ENCODE measurements at places on chromosomes 6 and 20.

DNA sequence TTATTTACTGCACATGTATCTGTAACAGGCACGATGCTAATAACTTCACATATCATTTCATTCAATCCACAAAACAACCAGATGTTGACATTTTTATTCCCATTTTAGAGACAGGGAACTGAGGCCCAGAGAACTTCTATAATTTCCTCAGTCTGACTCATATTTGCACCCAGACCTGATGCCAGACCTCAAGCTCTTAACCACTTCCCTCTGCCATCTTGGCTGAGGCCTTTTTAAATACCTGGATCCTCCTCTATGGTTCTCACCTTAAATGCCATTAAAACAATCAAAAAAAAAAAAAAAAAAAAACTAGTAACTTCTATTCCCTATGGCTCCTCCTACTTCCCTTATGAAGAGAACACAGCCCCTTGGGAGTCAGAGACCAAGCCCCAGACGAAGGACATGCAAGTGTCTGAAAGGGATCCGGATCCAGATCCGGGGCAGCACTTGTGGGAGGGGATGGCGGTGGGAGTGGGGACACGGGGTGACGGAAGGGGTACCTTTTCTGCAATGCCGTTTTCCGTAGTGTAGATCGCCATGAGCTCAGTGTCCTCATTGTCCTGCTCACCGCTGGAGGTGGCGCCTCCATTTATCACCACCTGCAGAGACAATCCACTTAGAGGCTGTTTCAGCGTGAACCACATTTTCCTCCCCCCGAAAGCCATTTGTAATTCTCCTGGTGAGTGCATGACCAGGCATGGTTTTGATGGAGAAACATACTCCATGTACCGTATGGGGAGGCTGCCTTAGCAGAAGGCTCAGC, 88.7 kb downstream of the SLC23A2 start:
- DNase-seq = no peak

DNA sequence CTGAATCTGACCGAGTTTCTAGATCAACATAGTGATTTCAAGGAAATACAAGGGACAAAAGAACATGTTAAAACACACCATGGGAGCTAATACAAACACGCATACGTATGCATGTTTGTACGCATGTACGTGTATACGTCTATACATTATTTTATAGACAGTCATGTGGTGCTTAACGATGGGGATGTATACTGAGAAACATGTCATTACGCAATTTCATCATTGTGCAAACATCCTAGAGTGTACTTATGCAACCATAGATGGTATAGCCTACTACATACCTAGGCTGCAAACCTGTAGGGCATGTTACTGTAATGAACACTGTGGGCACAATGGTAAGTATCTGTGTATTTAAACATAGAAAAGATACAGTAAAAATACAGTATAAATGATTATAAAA, 25.0 kb upstream of the NELFCD start:
- DNase-seq = no peak

GRCh38 chr6:70694371-70694770, 26.7 kb downstream of the SMAP1 start:
- DNase-seq = no peak

- DNase-seq = no peak
Observed at GRCh38 chr20:33933469-33933909, 60.2 kb upstream of the RALY start.

GRCh38 chr6:47027315-47027714, 14.8 kb downstream of the ADGRF1 start:
- DNase-seq = no peak

DNA sequence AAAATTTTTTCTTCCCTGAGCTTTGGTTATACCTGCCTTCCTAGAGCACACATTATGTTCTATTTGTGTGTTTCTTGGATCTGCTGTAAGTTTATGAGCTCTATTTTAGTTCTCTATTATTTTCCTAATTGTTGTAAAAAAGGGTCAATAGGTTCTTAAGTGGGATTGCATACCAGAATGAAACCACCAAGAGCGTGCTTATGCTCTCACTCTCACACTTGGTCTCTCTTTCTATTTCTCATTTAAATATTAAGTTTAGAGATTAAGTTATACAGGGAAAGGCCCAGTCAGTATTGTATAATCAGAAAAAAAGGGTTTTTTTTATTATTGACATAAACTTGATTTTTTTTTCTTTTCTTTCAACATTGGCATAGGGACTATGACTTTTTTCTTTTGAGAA, 96.8 kb downstream of the RIMS1 start:
- no peak for DNase-seq

DNA sequence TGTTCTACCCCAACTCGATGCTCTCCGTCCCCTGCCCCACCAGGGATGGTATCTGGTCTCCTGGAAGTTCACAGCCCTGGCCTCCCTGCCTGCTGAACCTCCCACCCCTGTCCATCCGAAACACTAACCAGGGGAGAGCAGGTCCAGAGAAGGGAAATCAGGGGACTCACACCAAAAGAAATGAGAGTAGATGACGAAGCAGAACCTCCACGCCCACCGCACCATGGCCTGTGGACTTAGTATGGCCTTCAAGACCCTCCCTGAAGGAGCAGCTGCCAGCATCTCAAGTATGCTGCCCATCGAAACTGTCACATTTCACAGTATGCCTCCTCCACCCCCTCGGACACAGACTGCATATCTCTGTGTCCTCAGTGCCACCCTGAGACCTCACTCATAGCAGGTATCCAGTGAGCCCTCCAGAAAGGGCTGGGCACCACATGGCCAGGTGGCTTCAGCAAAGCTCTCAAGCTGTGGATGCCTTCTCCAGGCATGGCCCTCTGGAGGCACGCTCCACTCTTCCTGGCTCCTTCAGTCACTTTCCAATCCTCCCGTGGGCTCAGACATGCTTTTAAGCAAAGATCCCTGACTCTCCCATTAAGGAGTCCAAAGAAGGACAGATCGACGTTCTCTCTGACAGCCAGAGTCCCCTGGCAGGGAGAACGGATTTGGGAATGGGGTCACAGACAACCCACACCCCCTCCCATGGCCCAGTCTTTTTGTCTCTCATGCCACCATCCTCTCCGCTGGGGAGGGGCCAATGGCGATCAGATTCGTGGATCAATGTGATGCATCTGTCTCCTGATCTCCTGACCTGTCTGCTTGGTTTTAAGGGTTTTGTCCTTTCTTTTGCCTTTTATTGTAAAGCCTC, 158.4 kb downstream of the ANKRD60 start:
- no peak for DNase-seq

DNA sequence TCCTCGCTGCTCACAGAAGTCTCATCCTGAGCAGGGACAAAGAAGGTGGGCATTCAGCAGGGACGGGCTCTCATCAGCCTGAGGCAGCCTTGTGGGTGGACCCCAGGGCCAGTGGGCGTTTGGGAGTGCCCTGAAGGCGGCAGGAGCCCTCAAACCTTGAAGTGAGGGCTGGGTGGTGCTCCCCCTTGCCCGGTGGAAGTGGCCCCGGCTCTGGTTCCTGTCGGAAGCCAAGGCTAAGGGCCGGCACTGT, 110.5 kb downstream of the NOL4L start:
- no peak for DNase-seq

DNA sequence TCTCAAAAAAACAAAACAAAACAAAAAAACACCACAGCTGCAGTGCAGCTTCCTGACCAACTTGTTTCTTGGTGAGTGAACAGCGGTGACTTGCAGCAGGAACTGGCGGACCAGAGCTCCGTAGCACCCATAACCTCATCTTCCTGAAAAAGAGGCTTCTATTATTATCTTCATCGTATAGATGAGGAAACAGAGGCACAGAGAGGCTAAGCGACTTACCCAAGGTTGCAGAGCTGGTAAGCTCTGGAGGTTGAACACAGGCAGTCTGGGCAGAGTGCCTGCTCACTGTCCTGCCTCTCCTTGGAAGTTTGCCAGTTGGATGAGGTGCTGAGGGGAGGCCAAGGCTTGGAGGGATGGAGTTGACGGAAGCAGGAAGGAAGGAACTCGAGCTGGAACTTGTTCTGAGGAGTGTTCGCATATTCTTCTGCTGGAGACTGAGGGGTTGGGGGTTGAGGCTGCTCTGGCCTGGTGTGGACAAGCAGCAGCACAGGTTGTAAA, 47.9 kb upstream of the CCDC167 start:
- DNase-seq = no peak

DNA sequence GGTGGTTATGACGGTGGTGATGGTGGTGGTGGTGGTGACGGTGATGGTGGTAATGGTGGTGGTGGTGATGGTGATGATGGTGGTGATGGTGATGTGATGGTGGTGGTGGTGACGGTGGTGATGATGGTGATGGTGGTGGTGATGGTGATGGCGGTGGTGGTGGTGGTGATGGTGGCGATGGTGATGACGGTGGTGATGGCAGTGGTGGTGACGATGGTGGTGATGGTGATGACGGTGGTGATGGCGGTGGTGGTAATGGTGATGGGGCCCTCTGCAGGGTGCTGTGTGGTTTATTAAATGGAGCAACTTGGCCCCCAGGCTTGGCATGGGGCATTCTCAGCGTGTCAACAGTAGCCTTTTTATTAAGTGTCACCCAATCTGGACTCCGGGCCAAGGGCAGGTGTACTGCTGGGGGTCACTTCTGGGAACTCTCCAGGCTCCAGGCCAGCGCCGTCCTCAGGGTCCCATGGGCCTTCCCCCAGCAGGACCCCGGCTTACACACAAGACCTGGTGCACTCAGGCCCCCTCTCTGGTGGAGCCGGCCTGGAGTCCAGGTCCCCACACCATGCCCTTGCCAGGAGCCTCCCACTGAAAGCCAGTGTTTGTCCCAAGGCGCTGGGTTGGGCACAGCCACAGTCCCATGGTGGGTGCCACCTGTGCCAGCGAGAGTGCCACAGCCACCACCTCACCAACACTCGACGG, 8.8 kb downstream of the CABLES2 start:
- DNase-seq = no peak

DNA sequence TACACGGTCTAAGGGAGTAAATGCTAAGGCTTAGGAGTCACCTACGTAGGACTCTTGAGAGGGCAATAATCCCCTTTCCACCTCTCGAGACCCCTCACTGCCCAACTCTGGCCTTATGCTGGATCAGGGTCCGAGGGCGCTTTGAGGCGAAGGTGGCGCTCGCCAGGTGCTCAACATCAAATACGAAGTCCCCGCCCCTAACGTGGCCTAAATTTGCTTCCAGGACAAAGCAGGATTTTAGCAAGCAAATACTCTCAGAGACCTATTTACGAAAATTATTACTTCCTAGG, 406 bp upstream of the TRIM26 start:
- no peak for DNase-seq
